ENCODE measurements at places on chromosomes 6 and 20.

GRCh38 chr6:136784271-136784664 lies 8.0 kb downstream of the MAP3K5 start:
- DNase-seq = no peak

- DNase-seq = no peak
Observed at GRCh38 chr20:62411479-62412193, 4.6 kb upstream of the CABLES2 start.

DNA sequence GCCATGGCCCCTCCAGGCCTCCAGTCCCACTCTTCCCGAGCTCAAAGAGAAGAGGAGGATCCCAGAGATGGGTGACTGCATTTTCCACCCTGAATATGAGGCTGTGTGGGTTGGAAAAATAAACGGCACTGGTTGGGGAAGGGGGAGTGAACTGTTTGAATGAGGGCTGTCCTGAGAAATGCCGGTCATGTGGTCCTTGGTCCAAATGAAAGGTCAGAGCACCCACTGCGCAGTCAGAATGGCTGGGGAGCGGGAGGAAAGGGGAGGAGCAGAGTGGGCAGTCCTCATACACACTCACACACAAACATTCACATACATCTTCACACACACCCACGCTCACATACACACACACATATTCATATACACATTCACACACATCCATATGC lies 83.1 kb downstream of the MRPL14 start:
- DNase-seq = no peak

GRCh38 chr20:59790346-59790745 lies 143.1 kb downstream of the SYCP2 start:
- no peak for DNase-seq

DNA sequence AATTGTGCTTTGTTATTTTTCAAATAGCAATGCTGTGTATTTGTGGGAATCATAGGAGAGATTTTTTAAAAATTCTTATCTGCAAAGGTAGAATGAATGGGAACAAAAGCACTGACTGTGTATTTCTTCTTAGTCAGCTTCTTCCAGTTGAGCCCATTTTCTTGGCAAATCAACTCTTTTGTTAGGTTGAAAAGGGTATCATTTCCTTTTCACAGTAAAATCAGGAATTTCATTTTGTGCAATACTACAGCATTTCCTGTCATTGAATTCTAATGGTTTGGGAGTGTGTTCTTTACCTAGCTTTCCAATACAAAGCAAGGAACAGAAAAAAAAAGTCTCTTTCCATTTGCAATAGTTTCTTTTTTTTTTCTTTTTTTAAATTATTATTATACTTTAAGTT lies 19.0 kb upstream of the EXOC2 start:
- no peak for DNase-seq

- DNase-seq = no peak
Observed at GRCh38 chr6:148548749-148549140, 198.1 kb upstream of the UST start.

GRCh38 chr20:52817981-52818380 lies 154.2 kb upstream of the TSHZ2 start:
- no peak for DNase-seq

DNA sequence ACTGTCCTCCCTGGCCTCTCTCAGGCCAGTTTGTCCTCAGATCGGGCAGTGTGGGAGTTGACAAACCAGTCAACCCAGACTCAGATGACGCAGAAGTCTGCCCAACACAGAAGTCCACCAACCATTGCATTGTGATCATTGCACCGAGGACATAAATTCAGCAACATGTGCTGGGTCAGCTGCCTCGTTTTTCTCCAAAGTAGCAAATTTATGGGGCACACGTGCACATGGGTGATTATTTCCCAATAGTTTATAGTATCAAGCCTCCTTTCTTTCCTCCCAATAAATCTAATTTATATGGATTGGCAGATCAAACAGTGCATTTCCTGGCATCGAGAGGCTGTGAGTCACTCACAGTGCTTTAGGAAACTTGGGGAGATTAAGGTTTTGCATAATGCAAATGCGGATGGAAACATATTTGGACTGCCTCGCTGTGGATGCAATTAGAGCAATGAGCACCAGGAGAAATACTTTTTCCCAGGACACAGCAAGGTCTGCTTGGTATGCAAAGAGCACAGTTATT lies 413.7 kb upstream of the SULF2 start:
- no peak for DNase-seq

DNA sequence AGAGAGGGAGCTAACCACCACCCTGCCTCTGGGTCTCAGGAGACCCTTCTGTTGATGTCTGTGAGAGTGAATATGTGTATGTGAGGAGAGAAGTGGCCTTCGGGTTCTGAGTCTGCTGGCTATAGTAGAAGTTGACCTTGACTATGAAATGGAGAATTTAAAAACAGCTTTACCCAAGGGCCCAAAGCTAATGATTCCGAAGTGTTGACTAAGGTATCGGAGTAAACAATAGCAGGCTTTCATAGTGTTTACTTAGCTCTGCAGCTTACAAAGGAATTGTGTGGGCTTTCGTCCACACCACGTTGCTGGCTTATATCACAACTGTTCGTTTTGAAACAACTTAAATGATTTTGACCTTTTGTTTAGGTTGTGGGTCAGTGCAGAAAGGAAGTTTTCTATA lies 126.5 kb upstream of the JAG1 start:
- DNase-seq = no peak

GRCh38 chr6:156598855-156599180 lies 178.4 kb upstream of the ARID1B start:
- DNase-seq = no peak

DNA sequence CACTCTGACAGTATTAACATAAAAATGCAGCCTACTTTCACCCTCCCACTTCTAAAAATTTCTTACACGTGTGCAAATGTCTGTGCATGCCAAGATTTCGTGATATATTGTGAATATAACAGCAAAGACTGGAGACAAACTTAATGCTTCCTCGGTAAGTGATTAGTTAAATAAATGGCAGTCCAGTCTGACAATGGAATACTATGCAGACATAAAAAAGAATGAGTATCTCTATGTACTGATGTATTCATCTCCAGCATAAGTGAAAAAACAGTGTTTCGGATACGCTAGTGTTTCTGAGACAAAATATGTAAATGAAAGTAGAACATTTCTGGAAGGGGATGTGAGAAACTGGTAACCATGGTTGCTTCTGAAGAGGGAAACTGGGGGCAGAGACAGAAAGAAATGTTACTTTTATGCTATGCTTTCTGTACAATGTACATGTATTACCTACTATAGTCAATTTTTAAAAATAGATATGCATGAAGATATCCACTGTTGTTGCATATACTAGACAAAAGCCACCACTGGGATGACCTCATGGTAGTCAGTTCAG lies 7.0 kb downstream of the SLC22A23 start:
- no peak for DNase-seq

DNA sequence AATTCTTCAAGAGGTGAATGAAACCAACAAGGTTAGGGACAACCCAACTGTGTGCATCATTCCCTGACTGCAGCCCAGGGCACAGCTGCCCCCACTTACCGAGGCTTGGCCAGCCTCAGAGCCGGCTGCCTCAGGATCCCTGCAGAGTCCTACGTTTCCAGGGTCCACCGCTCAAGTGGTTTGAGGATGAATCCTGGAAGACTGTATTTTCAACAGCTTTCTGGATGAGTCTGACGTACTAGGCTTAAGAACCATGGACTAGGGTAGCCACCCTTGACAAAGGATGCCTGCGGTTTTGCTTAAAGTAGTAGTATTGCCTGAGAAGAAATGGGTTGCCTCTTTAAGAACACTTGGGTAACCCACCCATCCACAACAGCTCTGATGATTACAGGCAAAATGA lies 101.4 kb downstream of the FOXC1 start:
- DNase-seq = no peak

DNA sequence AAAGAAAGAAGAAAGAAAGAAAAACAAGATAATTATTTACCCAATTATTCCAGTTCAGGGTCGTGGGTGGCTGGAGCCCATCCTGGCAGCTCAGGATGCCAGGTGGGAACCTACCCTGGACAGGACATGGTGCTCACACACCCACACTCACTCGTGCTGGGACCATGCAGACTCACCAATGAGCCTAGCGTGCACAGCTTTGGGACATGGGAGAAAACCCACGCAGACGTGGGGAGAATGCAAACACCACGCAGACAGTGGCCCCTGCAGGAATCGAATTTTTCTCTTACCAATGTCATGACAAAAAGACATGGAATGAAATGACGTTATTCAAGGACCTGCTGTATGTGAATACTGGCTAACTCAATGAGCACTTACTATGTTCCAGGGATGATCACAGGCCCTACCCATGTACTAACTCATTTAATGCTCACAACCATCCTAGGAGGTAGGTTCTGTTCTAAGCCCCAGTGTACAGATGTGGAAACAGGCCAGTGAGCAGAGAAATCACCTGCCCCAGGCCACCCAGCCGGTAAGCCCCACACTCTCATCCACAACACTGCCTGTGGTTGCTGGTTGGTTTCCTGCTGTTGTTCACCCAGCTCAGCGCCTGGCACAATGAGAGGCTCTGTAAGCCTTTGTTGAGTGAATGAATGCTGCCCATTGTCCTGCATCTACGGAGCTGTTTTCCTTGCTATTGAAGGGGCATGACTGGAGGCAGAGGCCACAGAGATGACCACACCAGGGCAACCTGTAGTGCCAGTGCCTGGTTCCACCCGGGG lies 6.8 kb upstream of the PI16 start:
- DNase-seq = no peak

- DNase-seq = no peak
Observed at GRCh38 chr6:164532198-164533044, 777.0 kb downstream of the C6orf118 start.

DNA sequence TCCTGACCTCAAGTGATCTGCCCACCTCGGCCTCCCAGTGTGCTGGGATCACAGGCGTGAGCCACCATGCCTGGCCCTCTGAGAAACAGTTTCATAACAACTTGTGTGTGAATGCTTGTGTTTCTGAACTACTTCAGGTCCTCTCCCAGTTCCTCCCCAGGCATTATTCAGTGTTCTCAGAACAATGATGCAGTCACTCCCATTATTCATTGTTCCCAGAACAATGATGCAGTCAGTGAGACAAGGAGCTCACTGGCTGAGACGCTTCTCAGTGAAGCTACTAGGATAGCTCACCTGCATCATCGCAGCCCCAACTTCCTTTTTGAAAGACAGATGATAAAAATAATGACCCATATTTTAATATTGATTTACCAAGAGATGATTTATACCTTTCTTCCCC lies 71.5 kb downstream of the NDUFAF5 start:
- no peak for DNase-seq

GRCh38 chr6:63272397-63272796 lies 47.4 kb downstream of the LGSN start:
- DNase-seq = no peak

DNA sequence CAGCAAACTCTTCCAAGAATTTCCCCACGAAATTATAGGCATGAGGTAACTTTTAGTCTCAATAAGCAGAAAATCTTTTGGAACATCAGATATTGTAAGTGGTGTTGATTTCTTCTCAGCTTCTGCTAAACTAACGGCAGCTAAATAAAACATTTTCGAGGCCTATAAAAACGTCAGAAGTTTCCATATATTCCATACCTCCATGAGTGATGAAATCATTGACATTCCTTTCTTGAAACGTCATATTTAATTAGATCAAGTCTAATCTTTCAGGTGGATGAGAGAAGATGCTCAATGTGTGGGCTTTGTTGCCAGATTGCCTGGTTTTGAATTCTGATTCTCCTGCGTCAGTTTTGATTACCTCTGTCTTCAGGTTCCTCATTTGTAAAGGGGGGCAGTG lies 81.3 kb downstream of the CDC5L start:
- DNase-seq = no peak

DNA sequence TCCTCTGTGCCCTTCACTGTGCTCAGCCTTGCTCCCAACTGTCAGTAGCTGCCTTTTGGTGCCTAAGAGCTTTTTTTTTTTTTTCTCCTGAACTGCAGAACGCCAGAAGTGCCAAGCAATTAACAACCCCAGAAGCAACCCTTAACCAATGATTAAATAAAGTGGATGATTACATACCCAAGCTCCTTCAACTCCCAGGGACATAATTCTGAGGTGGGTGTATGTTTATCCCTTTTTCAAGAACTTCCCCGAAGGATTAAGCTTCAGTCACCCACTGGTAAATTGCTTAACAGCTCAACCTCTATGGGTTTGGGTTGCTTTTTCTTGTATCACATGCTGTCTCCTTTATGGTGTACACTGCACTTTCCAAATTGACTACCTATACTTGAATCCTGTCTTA lies 41.1 kb downstream of the KLHL31 start:
- no peak for DNase-seq

- no peak for DNase-seq
Observed at GRCh38 chr6:10276106-10276505, 138.8 kb downstream of the TFAP2A start.

GRCh38 chr20:6164421-6165341 lies 41.9 kb upstream of the FERMT1 start:
- DNase-seq = no peak

- DNase-seq = no peak
Observed at GRCh38 chr6:135008072-135008940, 46.3 kb downstream of the HBS1L start.

DNA sequence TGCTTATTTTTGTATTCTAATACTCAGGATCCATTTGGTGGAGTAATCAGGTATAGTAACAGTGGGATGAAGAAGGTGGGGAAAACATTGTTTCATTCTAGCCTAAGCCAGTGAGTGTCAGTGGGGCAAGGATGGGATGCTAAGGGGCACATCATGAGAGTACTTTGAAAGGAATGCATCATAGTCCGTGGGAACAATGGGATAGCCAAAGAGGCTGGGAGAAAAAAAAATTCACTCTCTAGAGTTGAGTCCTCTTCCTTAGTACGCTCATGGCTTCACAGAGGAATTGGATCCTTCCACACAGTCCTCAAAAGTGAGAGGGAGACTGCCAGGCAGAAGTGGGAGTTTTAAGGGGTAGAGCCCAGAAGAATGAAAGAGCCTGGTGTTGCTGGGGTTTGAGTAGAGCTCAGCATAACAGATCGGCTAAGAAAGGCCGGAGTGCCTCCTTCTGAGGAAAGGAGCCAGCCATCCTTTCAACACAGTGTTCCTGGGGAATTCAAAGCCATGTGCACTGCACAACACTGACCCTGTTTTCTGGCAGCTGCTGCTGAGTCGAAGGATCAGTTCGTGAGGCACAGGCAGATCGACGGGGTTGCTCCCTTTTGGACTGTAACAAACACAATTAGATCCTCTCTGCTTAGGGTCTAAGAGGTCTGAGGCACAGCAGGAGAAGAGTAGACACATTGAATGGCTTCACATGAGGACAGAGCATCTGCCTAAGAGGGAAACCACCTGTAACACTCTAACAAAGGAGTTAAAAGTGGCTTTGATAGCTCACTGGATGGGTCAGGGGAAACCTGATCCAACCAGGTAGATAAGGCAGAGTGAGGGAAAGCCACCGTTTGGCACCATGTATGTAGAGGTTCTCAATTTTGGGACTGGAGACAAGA lies 61.2 kb downstream of the ELOVL5 start:
- no peak for DNase-seq

GRCh38 chr20:62446888-62447869 lies 19.8 kb upstream of the RBBP8NL start:
- DNase-seq = no peak

GRCh38 chr6:151352410-151353396 lies 38.7 kb downstream of the ZBTB2 start:
- no peak for DNase-seq

- no peak for DNase-seq
Observed at GRCh38 chr6:109523478-109523877, 40.5 kb upstream of the ZBTB24 start.

GRCh38 chr20:31543966-31544598 lies 29.8 kb downstream of the HM13 start:
- DNase-seq = no peak

Measured in mesothelial cell of epicardium (in vitro differentiated cells).